ENCODE measurements at places on chromosomes 6 and 20.

DNA sequence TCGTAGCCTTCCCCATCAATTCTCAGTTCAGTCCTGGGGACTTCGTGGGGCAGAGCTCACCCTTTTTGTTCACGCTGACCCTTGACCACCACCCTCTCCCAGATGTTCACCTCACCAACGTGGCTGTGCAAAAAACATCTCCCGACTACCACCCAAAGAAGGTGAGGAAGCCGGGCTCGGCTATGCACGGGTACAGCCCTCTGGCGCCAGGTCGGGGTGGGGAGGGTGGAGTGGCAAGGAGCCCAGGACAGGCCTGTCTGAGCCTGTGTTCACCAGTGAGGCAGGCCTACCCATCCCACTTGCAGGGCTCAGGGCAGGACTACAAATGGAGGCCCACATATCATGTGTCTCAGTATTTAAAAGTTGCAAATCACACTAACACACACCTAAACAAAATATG lies 18.1 kb downstream of the PDRG1 start:
- no peak for DNase-seq

DNA sequence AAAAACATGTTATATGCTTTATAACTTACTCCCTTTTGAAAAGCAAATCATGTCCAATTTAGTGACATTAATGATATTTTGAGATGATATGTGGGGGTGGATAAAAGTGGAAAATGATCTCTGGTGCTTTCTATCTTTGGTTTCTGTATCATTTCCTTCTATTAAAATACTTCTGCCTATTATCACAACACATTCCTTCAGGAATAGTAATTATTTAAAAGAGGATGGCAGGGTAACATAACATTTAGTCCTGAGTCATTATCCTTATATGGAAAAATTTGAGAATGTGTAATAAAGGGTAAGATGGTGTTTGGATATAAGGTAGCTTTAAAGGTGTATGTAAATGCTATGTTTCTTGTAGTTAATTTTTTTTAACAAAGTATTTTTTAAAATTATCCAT lies 657.7 kb downstream of the PHF3 start:
- no peak for DNase-seq

DNA sequence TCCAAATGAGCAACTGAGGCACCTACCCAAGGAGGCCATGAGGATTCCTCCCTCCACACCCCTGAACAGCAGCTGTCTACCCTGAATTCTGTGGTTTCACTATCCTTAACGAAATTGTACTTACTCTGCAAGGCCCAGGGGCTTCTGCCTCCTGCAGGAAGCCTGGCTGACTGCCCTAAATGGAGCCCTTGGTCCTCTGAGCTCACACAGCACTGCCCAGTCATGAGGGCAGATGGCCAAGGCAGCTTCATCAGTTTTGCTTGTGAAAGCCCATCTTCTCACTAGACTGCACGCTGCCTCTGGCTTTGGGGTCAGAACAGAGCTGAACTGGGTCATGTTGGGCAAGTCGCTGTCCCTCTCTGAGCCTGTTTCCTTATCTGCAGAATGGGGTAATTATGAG lies 26.4 kb upstream of the SIRPA start:
- no peak for DNase-seq

- DNase-seq: no peak
Observed at GRCh38 chr6:44828780-44829179, 441.3 kb downstream of the CDC5L start.

DNA sequence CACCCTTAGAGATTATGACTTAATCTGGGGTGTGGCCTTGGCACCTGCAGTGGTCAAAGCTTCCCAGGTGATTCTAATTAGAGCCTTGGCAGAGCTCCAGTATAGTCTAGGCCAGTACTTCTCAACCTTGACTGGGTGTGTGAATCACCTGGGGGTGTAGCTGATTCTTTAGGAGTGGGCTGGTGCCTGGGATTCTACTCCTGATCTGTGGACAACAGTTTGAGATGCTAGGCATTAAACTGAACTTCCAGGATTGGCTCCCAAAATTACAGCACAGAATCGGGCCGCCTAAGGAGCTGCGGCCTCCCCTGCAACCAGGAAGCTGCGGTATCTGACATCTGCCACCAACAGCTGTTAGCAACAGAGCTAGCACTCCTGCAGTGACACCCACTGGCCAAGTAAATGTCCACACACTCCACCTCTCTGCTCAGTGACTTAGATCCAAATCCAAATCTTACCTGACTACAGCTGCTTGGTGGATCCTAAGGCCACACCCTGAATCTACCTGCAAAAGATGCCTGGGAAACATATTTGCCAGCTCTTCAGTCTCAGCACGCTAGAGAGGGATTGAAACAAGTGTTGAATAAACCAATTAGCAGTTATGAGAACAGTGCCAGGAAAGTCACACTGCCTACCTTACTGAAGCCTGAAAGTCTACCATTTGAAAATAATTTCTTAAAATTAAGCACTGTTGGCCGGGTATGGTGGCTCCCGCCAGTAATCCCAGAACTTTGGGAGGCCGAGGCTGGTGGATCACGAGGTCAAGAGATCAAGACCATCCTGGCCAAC lies 126.7 kb downstream of the UNC5CL start:
- DNase-seq: no peak

DNA sequence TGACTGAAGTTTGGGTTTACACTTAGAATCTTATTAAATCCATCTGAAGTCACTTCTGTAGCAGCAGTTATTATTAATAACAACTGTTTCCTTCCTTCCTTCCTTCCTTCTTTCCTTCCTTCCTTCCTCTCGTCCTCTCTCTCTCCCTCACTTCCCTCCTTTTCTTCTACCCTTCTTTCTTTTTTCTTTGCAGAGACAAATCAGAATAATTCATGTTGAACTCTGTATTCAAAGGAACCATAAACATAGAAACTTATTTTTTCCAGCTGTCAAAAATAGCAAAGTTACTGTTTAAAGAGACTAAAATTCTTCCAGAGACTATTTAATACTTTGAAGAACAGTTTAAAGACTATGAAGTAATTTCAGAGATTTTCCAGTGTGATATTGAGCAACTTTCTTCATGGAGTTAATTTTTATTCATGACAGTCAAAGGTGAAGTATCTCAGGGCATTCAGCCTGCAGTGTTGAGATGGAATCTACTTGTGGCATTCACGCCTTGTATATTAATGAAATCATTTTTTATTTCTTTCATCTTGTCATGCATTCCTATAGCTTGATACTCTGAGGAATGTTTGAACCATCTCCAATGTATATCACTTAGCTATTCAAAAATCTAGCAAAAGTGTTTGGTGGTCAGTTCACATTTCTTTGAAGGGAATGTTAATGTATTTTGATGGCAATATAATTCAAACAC lies 109.7 kb downstream of the BCAS1 start:
- no peak for DNase-seq

DNA sequence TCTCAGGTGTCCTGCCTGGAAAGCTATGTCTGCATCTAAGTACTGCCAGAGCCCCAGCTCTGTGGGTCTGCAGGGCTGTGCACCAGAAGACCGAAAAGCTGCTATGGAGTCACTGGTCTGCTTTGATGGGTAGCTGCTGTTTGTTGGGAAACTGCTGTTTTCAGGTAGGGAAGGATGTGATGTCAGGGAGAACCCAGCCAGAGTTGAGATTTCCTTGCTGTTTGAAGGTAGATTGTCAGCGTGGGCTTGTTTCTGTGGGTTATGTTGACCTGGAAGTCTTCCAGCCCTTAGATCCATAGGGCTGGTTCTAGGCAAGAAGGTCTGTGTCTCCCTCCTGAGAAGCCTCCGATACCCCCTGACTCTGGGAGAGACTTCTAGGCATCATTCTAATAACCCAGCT lies 12.2 kb upstream of the SHLD1 start:
- no peak for DNase-seq

- no peak for DNase-seq
Observed at GRCh38 chr20:37543828-37544227, 16.2 kb upstream of the BLCAP start.

DNA sequence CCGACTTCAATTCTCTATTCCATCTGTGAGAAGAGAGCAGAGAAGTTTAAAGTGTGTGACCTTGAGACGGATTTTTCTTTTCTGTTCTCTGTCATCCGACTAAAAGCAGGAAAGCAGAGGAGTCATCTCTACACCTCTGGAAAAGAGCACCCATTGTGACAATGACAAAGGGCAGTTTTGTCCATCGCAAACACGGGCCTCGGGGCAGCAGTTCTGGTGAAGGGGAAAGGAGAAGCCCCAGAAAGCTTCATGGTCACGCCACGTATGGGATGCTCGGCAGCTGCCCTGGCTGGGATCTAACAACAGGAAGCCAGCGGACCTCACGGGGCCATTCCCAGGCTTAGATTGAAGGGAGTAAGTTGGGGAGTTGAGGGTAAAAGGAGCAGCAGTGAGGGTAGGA lies 52.0 kb upstream of the HBS1L start:
- no peak for DNase-seq

DNA sequence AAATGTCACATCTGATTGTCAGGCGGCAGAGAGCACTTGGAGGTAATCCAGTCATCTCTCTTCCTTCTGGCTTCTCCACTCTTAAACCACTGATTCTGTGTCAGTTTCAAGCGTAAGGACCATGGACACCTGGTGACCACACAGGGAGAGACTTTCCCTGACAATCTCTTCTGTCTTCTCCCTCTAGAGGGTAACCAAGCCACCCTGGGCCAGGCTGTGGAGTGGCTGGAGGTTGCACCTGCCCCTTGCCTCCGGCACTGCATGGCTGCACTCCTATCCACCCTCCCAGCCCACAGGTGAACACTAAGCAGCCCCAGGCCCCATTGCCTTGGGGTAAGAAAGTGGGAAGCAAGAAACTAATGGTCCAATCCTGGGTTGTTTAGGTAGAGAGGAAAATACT lies 78.7 kb downstream of the BFSP1 start:
- no peak for DNase-seq

DNA sequence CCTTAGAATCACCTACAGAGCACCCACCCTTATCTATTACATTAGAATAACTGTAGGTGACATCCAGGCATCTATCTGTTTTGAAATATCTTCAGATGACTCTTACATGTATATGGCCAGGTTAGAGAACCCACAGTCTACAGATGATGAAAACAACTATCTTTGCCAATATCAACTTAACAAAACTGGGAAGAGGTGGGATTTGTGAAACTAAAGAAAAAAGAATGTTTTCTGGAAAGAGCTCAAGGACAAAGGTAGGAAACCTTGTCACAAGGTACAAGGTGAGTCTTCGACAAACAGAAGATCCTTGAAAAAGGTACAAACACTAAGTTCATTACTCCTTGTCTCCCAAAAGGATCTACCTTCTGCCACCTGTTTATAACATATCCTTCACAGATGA lies 47.0 kb upstream of the DST start:
- no peak for DNase-seq

GRCh38 chr6:144250276-144250675 lies 34.9 kb upstream of the UTRN start:
- DNase-seq: no peak

- DNase-seq: no peak
Observed at GRCh38 chr6:81774542-81774941, 22.1 kb upstream of the TENT5A start.

- no peak for DNase-seq
Observed at GRCh38 chr6:1659816-1660215, 50.1 kb downstream of the FOXC1 start.

- no peak for DNase-seq
Observed at GRCh38 chr6:137869549-137870307, 2.7 kb downstream of the TNFAIP3 start.

DNA sequence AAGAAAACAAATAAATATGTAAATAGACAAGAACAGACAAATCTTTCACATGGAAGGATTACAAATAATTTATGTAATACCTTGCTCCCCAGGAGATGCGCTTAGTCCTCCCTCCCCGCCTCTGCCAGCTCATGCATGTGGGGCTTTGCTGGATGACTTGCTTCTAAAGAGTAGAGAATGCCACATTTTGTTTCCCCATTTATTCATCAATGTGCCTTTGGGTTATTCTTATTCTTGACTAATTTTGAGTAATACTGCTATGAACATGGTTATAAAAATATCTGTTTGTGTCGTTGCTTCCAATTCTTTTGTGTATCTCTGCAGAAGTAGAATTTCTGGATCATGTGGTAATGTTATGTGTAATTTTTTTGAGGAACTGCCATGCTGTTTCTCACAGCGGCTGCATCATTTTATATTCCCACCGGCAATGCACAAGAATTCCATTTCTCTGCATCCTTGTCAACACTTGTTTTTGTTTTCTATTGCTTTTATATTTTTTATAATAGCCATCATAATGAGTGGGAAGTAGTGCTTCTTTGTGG lies 23.8 kb upstream of the DUSP22 start:
- DNase-seq: no peak

DNA sequence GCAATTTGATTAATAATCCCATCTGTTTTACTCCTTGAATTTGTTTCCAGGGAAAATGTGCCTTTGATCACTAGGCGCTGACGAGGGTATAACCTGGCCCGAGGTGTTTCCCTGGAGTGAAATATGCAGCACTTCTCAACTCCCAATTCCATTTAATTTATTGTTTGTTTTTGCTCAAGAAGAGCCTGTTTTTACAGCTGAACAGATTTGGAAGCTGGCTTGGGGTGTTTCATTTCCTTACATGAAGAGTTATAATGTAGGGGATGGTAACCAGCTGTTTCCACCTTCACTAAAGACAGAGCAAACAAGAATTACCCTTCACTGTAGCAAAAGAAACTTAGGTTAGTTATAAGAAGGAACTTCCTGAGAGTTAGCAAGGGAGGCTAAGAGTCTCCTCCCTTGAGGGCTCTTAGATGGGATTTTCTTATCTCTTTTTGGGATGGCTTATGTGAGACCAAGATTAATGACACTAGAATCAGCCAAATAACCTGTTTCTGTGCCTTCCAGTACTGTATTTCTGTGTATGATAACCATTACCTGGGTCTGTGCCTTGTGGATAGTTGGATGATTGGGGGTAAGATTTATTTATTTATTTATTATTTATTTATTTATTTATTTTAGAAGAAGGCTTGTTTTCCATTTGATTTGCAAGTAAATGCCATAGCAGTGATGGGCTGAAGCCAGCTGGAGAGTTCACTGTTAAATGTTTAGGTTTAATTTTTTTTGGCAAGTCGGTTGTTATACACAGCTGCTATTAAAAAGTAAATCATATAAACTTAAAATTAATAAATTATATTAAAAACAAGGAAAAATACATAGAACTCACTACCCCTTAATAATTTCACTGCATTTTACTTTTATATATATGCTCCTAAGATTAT lies 162.2 kb upstream of the BMP2 start:
- no peak for DNase-seq

GRCh38 chr20:38046572-38046971 lies 13.0 kb downstream of the RPRD1B start:
- no peak for DNase-seq

DNA sequence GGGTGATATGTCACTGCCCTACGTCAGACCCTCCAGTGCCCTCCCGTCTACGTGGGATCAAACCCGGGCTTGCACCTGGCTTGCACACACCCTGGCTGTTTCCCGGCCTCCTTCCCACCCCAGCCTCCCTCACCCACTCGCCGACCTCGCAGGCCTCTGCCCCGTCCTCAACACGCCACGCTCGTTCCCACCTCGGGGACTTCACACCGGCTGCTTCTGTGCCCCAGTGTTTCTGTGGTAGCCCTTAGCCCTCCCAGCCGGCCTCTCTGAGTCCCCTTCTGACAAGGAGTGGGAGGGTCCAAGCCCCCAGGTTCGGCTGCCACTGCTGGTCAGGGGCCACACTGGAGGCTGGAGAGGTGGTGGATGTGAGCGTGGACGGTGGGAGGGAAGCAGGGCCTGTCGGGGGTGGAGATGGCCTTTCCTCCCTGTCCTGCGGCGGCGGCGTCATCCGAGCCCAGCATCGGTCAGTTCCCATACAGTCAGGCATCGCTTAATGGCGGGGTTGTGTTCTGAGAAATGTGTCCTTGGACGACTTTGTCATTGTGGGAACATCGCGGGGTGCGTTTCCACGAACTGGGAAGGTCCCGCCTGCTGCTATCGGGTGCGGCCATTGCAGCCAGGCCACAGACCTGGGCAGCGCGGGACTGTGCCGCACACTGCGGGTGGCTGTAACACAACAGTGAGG lies 11.4 kb upstream of the KIF25 start:
- no peak for DNase-seq

- no peak for DNase-seq
Observed at GRCh38 chr6:1616701-1617463, 7.2 kb downstream of the FOXC1 start.

All from stimulated activated CD4-positive, alpha-beta T cell treated with anti-CD3 and anti-CD28 coated beads, Interleukin-1b, Interleukin-23, amount 100 ng/mL, for 1 hour (primary cell).